ENCODE measurements at places on chromosomes 2 and 18.

DNA sequence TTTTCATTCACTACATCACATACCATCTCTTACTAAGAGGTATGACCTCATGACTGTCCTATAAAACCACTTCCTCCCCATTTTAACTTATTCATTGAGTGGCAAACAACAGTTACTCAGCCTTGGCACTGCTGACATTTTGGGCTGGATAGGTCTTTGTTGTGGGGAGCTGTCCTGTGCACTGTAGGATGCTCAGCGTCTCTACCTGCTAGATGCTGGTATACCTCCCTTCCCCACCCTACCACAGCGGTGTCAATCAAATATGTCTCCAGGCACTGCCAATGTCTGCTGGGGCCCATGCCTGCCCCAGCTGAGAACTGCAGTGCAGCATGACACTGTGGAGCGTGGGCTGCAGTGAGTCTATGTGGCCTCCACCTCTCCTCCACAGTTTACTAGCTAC is 76.3 kb upstream of the MGAT4A start:
- no peak for DNase-seq

- no peak for DNase-seq
Observed at GRCh38 chr2:175143191-175143590, 24.8 kb downstream of the ATF2 start.

DNA sequence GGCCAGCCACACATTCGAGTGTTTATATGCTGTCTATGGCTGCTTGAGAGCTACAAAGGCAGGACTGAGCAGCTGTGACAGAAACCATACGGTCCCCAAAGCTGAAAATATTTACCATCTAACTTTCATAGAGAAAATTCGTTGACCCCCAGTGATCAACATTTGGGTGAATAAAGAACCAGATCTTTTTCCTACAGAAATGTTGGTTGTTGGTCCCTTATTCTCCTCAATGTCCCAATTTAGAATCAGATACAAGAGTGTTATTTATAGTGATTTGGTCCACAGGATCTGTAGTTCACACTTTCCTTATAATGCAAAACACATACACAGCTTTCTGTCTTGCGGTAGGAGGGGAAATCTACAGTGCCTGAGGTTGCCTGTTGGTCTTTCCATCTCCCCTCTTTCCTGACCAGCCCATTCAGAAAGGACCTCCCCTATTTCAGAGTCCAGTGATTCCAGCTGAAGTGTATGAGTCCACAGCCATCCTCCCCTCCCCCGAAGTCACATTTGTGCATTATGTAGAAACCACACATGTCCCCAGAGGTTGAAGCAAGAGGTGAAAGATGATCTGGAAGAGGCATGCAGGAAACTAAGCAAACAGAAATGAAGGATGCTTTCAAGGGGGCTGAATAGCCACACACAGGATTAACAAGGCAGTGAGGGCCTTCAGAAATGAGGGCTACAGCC is 61.9 kb downstream of the SPRED2 start:
- DNase-seq, result peak; percentile 34

DNA sequence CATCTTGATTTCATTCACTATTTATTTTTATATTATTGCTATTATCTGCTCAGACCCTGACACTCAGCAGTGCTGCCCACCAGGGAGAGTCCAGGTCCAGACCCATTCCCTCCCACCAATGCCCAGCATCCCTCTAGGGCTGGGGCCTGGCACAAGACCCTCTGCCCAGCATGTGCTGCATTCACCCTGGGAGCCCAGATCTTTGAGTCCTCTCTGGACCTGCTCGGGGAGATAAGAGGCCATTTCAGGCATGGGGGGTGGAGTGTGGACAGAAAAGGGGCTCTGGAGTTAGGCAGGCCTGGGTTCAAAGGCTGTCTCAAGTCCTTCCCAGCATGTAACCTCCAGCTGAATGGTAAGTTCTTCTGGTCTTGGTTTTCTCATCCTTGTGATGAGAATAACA is 209.6 kb downstream of the CYP26B1 start:
- DNase-seq, result no peak

DNA sequence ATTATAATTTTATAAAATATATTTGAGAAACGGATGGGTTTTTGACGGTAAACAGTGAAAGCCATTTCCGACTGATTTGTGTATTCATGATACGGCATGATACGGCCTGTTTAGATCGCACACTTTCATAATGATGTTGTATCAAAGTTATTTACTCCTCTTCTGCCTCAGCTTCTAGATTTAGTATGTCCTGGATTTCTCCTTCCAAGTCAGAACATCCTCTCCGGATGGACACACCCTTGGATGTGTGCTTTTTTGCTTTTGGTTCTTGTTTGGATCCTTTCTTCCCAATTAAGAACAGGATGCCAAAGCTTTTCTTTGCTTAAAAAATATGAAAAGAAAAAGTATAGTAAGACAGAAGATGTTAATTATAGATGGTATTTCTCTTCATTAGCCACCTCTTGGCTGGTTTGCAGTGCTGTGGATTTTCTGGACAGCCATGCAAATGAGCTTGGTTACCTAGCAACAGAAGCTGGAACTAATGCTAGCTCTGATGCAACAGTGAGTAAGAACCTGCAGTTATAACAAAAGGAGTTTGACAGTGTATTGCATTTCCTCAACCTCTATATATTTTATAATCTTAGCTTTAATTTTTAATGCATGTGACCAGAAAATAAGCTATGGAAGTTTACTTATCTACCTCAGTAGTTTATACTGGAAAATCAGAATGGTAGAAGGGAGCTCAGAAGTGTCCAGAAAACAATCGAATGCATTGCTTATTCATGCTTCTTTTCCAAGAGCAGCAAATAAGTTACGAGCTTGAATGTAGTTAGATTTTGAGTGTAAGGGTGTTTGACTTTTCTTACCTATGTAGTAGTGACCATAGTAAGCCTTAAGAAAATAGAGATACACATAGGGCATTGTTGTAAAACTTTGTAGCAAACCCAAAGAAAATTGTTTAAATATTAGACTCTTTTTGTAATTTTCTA is 27.9 kb downstream of the RMND5A start:
- DNase-seq, result peak; percentile 41

Data from hematopoietic multipotent progenitor cell treated with erythropoietin and hydrocortisone succinate and interleukin-3 and kit ligand, for 4 days (in vitro differentiated cells).